ENCODE measurements at places on chromosomes 11 and 22.
A peak's percentile ranks its signal among the peaks of the same experiment; 100 is the strongest.

- H3K36me3 ChIP-seq: no peaks in the 10 kb centered on the region
- DNase-seq: no peak
- H3K27me3 ChIP-seq: peaks cover 8% of the 10 kb centered on the region
- H3K4me1 ChIP-seq: no peaks in the 10 kb centered on the region
- H3K27ac ChIP-seq: no peak overlapping the region
Observed at GRCh38 chr11:120703358-120704152, 192.0 kb downstream of the GRIK4 start.

DNA sequence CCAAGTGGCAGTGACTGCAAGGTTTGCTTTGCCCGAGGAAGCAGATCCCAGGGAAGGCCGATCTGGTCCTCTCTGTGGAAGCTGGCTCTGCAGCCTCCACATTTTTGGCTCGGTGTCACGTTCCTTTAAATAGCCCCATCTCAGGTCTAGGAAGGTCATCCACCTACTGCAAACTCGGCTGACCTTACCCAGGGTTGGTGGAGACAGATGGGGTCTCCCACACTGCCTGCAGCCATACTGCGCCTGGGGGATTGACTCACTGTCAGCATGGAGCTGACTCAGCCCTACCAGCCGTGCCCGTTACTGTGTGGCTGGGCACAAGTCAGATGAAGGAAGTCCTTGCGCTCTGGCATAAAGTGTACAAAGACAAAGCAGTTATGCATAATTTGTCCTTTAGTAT lies 16.9 kb downstream of the CDPF1 start:
- H3K27ac ChIP-seq: no peak overlapping the region
- H3K4me1 ChIP-seq: no peaks in the 10 kb centered on the region
- no peak overlapping the region for H3K4me3 ChIP-seq
- no peak for DNase-seq
- H3K27me3 ChIP-seq: no peaks in the 10 kb centered on the region

DNA sequence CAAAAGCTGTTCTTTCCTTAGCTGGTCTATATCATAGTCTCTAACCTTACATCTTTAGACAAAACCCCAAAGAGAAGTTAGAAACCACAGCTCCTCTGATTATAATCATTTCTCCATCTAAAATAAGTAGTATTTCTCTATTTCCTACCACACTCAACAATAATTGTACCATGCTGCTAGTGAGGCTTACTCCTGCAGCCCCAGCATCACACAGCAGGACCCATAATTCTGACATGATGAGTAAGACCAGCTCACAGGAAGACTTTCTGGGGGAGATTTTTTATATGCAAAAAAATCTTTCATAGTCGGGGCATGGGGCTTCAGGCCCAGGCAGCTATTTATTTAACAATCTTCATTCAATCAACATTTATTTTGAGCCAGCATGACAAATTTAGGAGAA lies 441.6 kb downstream of the DYNC2H1 start:
- H3K4me1 ChIP-seq: no peaks in the 10 kb centered on the region
- H3K36me3 ChIP-seq: no peaks in the 10 kb centered on the region
- H3K27ac ChIP-seq: no peak overlapping the region

DNA sequence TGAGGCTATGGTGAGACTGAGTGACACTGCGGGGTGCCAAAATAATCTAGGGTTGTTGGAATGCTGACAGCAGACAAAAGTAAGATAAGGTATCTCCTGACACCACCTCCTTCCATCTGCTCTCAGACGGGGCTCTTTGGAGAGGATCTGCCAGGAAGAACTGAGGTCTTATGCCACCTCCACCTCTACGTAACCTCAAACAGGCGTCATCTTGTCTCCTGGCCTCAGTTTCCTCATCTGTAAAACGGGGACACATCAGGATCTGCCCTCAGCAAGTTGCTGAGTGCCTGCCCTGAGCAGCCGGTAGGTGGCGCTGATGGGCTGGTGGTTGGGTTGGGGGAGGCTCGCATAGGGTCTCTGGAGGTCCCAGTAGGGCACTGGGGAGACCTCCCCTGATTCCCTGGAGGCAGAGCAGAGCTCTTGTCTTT lies 1.7 kb upstream of the MYEOV start:
- peaks cover 2% of the 10 kb centered on the region for H3K27me3 ChIP-seq
- H3K4me1 ChIP-seq: peaks cover 18% of the 10 kb centered on the region
- peaks cover 3% of the 10 kb centered on the region for H3K36me3 ChIP-seq
- no peak overlapping the region for H3K4me3 ChIP-seq

- no peak overlapping the region for H3K27ac ChIP-seq
- no peak for DNase-seq
- H3K27me3 ChIP-seq: peaks cover 16% of the 10 kb centered on the region
- no peak overlapping the region for H3K4me3 ChIP-seq
- no peaks in the 10 kb centered on the region for H3K4me1 ChIP-seq
- no peaks in the 10 kb centered on the region for H3K36me3 ChIP-seq
Observed at GRCh38 chr11:34328632-34328910, 29.2 kb downstream of the ABTB2 start.

GRCh38 chr22:22388494-22388893 lies 120.0 kb downstream of the ZNF280B start:
- H3K4me1 ChIP-seq: no peaks in the 10 kb centered on the region
- no peak for DNase-seq
- H3K27ac ChIP-seq: no peak overlapping the region
- no peak overlapping the region for H3K4me3 ChIP-seq
- H3K27me3 ChIP-seq: peaks cover 20% of the 10 kb centered on the region

DNA sequence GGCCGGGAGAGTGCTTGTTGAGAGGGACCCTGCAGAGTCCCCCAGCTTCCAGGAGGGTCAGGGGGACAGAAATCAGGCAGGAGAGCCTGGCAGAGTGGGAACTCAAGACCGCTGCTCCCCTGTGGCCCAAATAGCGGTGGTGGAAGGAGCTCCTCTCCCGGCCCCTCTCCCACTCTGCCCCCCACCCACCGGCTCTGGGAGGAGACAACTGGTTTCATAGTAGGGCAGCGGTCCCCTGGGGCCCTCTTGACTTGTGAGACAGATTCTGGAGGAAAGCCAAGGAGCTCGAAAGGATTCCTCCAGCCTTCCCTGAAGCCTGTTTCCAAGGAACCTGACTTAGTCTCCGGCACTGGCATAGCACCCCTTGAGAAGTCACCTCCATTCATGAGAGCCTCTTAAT lies 10.1 kb downstream of the PKNOX2 start:
- no peaks in the 10 kb centered on the region for H3K4me1 ChIP-seq
- H3K36me3 ChIP-seq: no peaks in the 10 kb centered on the region
- H3K27ac ChIP-seq: no peak overlapping the region
- peaks cover 30% of the 10 kb centered on the region for H3K27me3 ChIP-seq
- H3K4me3 ChIP-seq: no peak overlapping the region

GRCh38 chr11:111602865-111603610 lies 789 bp downstream of the SIK2 start:
- DNase-seq: no peak
- peaks cover 38% of the 10 kb centered on the region for H3K4me1 ChIP-seq
- H3K27ac ChIP-seq: peak overlapping the region; percentile 93
- H3K36me3 ChIP-seq: peaks cover 2% of the 10 kb centered on the region
- no peaks in the 10 kb centered on the region for H3K27me3 ChIP-seq
